ENCODE measurements at places on chromosomes 7 and 10.

DNA sequence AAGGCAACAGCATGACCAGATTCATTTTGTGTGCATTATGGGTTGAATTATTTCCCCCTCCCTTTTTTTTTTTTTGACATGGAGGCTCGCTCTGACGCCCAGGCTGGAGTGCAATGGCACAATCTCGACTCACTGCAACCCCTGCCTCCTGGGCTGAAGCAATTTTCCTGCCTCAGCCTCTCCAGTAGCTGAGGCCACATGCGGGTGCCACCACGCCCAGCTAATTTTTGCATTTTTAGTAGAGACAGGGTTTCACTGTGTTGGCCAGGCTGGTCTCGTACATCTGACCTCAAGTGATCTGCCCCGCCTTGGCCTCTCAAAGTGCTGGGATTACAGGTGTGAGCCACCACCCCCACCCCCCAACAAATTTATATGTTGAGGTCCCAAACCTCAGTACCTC lies 42.0 kb downstream of the ZNF783 start:
- no peak for DNase-seq

GRCh38 chr7:29605671-29606070 lies 42.0 kb downstream of the PRR15 start:
- no peak for DNase-seq

DNA sequence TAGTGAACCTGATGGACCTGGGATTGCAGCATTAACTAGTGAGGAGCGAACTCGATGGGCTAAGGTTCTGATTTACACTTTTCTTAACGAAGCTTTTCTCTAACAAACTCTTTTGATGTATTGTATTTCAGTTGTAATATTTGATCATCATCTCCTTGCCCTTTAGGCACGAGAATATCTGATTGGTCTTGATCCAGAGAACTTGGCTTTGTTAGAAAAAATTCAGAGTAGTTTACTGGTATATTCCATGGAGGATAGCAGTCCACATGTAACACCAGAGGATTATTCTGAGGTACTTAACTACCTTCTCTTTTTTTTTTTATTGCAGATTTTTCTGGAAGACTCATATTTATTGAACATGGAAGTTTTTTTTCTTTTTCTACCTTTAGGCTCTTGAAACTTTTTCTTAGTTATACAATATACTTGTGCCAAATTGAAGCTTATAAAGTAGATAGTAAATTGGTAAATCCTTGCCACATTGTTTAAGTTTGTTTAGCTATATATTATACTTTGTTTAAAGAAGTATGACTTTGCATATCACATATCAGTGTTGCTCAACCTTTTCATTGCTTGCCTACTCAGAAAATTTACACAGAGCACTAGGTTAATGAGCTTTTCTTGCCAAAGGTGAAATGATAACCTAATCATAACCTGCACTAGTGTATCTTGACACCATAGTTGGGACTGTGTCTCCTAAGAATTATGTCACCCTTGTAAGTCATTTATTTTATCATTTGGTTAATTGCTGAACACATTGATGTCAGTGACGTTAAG lies 30.4 kb downstream of the CROT start:
- no peak for DNase-seq

DNA sequence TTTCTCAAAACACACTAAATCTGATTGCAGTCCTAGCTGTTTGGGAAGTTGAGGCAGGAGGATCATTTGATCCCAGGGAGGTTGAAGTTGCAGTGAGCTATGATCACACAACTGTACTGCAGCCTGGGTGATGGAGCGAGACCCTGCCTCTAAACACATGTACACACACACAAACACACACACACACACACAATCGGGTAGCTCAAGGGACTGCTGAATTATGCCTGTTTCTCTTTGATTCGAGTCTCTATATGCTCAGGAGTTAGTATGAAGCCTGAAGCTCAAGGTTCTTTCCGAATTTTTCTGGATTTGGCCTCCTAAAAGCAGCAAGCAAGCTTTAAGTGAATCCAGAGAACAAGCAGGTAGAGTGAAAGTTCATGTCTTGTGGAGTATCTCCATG lies 22.5 kb downstream of the PRTFDC1 start:
- no peak for DNase-seq

- no peak for DNase-seq
Measured at GRCh38 chr7:128197589-128197988, 43.5 kb upstream of the LEP start.

DNA sequence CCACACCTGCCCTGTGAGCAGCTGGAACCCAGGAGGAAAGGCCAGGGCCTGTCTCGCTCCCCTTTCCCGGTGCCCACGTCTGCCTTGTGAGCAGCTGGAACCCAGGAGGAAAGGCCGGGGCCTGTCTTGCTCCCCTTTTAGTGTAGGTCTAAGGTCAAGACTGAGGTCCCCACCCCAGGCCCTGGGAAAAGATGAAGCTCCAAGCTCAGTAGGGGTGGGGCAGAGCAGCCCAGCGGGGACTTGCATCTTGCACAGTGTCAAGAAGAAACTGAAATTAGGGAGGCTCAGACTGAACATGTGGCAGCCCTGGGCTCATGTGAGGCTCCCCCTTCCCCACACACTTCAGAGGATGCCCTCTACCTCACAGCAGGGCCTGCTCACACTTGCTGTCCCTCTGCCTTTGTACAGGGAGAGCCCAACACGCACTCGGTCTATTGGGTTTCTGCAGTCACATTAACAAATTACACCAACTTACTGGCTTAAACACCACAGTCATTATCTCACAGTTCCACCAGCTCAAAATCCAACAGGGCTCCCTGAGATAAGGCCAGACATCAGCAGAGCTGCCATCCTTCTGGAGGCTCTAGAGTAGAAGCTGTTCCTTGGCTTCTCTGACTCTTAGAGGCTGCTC lies 12.4 kb downstream of the POLL start:
- DNase-seq, result no peak

DNA sequence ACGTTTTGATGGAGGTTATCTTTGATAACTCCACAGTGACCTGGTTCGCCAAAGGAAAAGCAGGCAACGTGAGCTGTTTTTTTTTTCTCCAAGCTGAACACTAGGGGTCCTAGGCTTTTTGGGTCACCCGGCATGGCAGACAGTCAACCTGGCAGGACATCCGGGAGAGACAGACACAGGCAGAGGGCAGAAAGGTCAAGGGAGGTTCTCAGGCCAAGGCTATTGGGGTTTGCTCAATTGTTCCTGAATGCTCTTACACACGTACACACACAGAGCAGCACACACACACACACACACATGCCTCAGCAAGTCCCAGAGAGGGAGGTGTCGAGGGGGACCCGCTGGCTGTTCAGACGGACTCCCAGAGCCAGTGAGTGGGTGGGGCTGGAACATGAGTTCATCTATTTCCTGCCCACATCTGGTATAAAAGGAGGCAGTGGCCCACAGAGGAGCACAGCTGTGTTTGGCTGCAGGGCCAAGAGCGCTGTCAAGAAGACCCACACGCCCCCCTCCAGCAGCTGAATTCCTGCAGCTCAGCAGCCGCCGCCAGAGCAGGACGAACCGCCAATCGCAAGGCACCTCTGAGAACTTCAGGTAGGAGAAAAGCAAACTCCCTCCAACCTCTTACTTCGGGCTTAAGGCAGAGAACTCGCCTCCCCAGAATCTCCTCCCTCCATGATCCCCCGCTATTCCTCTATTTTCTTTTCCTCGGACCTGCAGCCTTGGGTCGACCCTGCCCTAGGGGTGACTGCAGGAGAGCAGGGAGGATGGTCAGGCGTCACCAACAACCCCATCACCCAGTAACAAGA lies at the start of gene SERPINE1:
Gene SERPINE1 (plus strand): TSS at position 454 of the 809 bp plus-strand sequence. CDS start 1,290 bp downstream, outside the sequence.
- peak; percentile 12 for DNase-seq

DNA sequence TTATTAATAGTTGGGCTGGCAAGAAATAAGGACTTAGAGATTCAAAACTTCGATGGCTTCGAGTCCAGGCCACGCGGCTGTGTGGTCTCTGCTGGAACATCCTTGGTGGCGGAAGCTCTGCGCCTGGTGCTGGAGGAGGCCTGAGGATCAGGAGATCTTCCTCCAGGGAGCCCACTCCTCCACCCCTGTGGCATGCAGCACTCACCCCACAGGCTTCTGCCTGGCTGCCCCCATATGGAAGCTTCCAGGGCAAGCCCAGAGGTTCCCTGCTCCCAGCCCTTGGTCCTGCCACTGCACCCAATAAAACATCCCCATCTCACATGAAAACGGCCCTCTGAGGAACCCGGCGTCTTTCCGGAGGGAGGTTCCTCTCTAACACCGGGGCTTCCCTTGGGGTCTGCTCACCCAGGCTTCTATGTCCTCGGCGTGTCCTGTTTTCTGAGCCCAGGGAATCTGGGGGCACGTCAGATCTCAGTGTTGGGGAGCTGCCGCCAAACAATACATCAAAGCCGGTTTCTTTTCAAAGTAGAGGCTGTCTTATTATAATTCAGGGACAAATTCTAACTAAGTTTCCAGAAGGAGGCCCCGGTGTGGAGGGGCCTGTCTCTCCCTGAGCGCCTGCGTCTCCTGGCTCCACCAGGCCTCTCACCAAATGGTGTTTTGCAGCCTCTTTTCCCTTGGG lies 32.4 kb downstream of the CALML3 start:
- DNase-seq, result no peak

DNA sequence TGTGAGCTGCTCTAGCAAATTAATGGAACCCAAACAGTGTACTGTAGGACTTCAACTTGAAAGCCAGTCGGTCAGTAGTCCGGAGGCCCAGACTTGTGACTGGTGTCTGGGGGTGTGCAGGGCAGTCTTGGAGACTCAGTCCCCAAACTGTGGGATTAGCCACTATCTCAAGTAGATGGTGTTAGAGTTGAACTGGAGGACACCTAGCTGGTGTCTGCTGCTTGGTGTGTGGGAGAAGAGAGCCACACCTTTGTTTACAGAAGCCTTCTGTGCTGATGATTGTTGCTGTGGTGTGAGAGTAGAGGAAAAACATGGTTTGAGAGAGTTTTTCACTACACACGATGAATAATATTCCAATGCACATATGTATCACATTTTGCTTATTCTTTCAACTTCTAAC lies 47.4 kb downstream of the CUL2 start:
- DNase-seq, result no peak

DNA sequence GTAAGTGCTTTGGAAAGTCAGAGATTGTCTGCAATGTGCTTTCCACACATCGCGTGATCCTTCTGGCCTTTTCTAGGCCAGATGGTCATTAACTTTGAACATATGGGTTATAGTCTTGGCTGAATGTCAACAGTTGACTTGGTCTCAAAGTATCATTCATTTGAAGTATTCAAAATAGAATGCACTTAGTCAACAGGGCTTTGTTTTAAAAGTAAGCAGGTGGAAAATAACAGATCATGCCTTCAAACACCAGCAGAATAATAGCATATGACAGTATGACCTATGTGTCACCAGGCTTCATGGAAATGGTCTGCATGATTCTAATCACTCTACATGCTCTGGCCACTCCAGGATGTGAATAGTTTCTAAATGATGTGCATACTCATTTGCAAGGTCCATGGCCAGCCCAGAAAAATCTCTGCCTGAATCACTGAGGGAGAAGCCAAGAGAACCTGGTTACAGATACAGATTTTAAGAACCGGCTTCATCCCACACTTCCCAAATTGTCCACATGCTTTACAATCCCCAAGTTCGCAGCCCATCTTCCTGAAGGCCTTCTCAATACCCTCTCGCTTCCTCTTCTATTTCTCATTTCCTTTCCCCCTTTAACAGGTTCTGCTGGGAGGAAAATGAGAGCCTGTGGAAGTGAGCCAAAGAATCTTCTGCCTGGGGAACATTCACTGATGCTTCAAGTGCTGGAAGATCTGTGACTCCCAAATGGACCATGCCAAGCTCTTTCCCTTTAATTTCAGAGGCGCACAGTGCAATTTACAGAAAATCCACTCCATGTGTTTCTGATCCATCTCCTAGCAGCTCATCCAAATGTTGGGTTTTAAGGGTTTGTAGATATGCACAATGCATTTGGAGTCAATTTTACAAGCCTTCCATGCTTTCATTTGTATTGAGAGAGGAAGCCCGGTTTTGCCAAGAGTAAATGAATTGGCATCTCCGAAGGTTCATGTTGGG lies 122.8 kb upstream of the GDF10 start:
- no peak for DNase-seq

DNA sequence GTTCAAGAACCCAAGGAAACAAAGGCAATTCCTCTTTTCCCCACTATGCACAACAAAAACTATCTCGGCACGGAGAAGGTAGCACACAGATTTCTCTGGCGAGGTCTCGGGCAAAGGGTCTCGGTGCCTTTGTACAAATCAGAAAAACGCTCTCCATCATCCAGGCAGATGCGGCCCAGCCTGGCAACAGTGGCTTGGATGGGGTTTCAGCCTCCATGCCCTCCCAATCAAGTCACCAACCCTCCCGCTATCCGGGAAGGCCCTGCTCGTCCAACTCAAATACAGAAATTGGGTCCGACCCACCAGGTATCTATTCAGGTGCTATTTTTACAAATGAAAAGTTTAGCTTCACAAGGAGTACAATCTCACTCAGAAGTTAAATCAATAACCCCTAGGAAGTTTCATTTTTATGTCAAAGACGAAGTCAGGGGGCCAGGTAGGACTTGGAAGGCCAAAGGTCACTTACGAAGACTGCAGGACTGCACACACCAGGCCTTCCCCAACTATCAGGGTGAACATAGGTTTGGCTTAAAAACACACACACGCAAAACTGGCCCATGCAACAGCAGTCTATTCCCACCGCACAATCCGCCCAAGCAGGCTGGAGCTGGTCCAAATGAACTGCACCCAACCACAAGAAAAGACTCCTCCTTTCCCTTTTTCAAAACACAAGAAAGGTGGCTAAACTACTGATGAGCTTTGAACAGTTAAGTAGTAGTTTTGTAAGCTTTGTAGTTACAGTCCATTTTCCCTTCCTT lies 43.0 kb downstream of the GNA12 start:
- DNase-seq, result no peak
